ENCODE measurements at places on chromosomes 7 and 10.

DNA sequence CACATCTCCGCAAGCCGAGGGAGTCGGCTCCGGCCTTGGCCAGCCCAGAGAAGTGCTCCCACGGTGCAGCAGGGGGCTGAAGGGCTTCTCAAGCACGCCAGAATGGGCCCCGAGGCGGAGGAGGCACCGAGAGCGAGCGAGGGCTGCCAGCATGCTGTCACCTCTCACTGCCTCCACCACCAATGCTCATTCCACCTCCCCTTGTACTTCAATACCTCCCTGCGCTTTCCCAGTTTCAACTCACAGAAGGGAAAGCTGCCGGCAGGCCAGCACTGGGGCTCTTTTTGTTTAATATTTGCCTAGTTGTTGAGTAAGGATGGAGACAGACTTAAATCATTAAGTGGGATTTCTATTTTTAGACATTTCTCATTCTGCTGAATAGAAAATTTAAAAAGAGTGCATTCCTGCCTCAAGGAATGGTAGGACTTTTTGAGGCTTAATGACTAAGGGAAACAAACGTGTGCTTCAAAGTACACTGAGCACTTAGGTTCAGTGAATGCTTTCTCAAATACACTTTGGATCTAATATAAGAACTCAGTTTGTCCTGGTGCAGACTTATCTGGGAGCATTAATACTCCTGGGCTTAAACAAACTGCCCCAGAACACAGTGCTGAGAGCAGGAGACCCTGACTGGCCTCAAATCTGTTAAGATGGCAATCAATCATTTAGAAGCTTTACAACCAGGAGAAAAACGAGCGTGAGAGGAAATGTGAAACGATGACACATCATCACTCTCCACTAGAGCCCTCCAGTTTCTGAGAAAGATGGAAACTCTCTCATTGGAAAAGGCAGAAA is 131.2 kb downstream of the RALA start:
- no peak for DNase-seq

DNA sequence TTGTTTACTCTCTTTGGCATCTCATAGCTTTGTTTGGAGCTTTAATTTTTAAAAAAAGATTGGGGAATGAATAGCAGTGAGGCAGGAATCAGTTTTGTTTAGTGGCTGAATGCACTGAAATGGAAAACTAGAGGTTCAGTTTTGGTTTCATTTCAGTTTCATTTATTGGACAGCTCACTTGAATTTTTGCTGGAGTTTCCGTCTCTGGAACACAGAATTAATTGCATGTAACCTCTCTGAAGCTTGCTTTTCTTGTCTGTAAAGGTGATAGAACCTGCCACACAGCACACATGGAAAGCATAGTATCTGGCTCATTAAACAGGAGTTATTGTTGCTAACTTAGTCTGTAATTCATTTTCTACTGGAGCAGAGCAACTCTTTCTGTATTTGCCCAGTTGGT is 7.1 kb downstream of the GRM8 start:
- DNase-seq, result no peak

DNA sequence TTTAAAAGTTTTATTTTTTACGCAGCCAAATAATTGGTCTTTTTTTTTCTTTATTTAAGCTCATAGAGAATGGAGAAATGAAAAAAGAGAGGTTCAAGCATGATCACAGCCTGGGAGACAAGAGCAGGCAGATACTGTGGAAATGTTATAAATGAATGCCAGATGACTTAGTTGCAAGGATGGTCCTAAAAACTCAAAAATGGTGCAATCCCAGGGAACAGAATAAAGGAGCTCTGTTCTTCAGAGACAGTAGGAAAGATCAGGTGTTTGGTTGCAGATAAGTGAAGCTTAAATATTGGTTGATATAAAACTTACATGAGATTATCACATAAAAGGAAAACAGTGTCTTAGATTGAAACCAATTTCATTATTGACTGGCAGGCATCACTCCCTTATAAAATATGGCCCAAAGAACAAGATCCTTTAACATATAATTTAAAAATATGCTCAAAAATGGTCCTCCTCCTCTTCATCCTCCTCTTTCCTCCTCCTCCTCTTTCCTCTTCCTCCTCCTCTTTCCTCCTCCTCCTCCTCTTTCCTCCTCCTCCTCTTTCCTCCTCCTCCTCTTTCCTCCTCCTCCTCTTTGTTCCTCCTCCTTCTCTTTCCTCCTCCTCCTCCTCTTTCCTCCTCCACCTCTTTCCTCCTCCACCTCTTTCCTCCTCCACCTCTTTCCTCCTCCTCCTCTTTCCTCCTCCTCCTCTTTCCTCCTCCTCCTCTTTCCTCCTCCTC is 18.6 kb downstream of the GNAT3 start:
- no peak for DNase-seq

DNA sequence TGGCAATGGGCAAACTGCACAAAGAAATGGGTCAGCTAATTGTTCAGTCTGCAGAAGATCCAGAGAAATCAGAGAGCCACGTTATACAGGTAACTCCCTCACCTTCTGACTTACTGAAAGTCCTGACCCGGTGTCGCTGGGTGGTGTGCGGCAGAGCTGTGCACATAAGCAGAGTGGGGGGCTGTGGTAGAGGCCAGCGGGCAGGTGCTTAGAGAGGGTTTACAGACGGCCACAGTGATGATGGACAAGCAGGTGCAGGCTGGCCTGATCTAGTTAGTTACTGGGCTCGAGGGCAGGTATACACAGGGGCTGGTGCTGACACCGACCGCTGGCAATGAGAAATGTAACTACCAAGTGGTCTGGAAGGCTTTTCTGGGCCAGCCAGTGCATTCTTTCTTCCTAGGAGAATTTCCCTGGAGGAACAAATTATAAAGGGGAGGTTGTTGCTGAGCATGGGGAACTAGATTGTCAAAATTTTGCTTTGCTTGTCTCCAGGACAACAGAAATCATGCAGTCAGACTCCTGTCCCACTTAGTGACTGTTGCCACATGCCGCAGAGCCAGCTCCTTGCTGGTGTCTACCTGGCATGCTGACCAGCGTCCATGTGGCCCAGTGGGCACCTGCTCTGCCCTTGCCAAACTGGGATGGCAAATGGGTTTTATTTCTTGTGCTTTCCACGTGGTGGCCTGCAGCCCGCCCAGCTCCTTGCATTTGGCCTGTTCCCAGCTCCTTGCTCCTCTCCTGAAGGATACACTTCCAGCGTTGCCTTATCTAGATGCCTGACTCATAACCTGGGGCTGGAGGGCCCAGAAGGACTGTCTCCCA is 28.8 kb downstream of the DENND10 start:
- DNase-seq, result no peak

GRCh38 chr7:142498364-142498763 is 240.5 kb upstream of the PRSS58 start:
- no peak for DNase-seq

DNA sequence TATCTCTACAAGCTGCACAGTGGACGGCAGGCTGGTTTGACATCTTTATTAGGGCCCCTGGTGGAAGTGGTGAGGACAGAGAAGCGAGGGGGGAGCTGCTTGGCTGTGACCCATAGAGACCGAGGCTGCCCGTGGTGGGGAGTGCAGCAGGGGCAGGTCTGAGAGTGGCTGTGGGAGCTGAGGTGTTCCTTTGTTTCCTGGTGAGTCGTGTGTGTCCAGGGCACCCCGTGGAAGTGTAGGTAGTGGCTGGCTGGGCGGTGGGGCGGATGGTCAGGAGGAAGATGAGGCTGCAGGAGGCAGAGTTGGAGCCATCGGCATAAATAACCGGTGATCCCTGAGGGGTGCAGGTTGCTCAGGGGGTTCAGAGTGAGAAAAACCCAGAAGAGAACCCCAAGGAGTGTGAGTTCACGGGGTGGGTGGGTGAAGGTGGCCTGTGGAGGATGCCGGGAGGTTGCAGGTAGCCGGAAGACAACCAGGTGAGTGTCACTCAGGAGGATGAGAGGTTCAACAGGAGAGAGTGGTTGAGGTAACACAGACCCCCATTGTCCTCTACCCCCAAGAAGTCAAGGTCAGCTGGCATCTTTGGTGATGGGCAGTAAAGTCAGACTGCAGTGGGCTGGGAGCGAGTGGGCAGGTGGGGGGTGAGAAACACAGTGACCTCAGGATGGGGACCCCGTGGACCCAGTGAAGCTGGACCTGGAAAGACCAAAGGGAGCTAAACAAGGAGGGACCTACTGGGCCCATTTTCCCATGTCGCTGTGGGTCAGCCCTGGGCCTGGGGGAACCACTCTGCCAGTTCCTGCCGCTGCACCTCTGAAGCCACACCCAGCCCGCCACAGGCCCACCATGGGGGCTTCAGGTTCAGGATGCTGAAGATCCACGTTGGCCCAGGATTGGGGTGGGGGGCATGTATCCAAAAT is 7.8 kb downstream of the ATP6V0E2 start:
- no peak for DNase-seq

All from Kasumi-1 (cell line).